ENCODE measurements at places on chromosomes 16 and 17.

GRCh38 chr17:80604670-80605010 is 60.0 kb downstream of the RPTOR start:
- DNase-seq = no peak

DNA sequence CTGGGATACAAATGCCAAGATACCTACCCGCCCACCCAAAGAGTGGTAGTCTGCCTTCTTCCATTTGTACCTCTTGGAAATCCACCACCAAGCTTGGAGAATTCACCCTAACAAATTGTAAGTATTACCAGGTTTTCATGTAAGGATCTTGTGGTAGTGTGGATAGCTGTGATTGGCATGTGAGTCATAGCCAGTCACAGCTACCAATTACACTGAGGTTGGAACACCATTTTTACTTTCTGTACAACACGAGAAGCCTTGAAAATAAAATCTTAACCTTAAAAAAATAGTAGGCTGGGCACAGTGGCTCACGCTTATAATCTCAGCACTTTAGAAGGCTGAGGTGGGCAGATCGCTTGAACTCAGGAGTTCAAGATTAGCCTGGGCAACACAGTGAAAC is 18.5 kb upstream of the SLC35G3 start:
- DNase-seq = no peak

DNA sequence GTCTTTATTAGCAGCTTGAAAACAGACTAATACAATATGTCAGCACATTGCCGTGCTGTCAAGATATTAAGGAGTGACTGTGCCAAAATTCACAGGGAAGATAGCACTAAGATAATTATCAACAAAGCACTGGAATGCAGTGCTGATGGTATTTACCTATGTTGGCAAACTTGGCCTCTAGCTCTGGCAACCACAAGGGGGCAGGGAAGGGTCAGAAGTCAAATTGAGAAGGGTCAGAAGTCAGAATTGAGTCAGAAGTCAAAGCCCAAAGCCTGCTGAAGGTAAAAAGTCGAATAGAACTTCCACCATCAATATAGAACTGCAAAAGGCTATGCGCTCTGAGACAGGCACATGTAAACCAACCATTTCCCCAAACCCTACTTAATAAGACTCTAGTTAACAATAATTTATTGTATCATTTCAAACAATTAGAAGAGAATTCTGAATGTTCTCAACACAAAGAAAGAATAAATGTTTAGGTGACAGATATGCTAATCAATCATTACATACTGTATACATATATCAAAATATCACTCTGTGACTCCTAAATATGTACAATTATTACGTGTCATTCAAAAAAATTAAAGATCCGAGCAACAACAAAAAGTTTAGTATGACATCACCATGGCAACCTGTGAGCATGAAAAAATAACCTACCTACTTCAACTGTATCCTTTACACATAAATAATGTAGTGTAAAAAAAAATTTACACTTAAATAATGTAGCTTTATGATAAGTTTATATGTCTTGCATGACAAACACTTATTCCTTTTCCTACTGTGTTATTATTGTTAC is 916.1 kb downstream of the KCNJ2 start:
- no peak for DNase-seq

DNA sequence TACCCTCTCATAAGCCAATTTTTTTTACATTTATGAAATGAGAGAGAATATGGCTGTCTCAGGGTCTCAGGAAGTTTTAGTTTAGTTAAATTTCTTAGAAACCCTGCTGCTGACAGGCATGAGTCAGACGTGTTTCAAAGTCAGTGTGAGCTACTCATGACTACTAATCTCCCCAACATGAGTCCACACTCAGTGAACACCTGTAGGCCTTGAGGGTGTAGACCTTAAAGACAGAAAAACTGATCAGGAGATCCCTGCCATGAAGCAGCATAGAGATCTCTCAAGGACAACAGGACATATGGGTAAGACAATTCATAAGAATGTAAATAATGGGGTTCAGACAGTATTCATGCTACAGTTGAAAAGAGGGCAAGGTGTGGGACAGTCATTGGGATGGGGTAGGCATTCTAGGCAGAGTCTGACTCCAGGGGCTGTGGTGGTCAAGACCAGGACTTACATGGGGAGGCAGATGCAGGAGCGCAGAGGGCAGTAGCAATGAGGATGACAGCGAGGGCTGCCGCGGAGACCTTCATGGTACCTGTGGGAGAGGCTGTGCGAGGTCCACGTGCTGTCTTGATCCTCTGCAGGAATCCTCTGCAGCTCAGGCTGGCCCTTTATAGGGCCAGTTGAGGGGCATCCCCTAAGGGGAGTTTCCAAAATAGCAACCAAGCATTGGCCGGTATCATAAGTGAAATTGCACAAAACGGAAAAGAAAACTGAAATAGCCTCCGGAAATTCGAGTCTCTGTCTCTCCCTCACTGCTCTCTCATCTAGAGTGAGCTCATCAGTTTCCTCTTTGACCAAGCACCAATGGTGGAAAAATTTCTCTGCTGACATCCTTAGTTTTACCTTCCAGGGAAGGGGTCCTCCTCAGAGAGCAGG is at the start of gene CCL5:
Gene CCL5, minus strand, starts transcription at position 588 of the 882 bp plus-strand sequence.
- DNase-seq = no peak

DNA sequence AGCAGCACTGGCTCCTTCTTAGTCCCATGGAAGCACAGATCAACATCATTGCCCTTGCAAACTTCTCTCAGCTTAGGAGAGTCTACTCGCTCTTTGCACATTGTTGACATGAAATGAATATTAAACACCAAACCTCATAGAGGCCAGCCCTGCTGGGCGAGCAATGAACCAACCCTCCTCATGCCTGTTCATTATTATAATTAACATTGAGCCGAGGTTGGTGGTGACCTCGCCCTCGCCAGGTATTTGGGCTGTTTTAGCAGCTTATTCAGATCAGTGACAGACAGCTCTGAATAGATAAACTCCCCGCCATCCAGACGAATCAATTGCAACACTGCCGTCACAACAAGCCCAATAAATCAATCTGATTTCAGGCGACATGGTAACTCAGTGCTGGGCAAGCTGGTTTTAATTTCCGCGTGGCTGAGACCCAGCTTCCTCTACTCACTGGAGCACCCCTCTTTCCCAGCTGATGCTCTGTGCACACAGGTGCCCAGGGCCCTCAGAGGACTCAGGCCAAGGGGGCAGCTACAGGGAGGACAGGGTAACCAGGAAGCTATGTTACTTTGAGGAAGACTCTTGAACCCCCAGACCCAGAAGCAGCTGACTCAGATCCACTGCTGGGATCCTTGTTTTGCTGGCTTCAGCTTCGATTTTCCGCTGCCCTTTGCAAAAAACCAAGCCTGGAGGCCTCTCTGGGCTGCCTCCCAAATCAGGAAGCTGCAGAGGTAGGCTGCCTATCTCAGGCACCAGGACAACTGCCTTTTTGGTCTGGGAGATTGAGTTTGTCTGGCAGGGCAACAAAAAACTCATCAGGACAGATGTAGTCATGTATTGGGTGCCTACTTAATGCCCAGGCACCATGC is 10.7 kb upstream of the SEZ6 start:
- DNase-seq = no peak

- peak; percentile 37 for DNase-seq
These were observed 15.8 kb upstream of the PRM1 start for GRCh38 chr16:11296706-11297491.

DNA sequence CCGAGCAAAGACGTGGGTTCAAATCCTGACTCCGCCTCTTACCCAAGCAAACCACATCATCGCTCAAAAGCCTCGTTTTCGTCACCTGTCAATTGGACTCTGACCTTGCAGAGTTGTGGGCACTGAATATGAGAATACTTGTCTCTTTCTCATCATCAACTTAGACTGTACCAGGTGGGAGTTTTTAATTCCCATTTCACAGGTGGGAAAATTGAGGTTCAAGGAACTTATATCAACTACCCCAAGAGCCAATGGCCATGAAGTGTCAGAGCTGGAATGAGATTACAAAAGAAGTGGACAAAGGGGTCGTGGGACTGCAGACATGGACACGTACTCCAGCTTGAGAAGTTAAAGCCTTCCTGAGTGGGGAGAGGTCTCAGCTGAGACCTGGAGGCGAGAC is 10.8 kb downstream of the TMEM114 start:
- no peak for DNase-seq

DNA sequence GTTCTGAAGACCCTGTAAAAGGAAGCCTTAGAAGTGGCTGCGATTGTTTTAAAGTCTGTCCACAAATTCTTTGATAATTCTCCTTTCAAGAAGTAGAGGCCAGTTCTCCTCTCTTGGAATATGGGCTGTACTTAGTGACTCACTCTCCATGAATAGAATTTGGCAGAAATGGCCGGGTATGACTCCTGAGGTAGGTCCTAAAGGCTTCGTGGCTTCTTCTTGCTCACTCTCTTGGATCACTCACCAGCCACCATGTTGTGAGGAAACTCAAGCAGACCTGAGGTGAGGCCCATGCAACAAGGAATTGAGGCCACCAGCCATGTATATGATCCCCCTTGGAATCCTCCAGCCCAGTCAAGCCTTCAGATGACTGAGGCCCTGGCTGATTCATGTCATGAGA is 75.8 kb downstream of the WWOX start:
- DNase-seq = no peak

- DNase-seq = peak; percentile 97
These were observed at the start of gene FOXC2 for GRCh38 chr16:86566601-86566965. TSS of gene FOXC2 (plus strand) at chr16:86566829. CDS start at chr16:86567336, 507 bp downstream.

GRCh38 chr17:45234641-45235415 is 13.1 kb downstream of the FMNL1 start:
- DNase-seq = no peak

GRCh38 chr16:67349172-67349571 is 22.6 kb downstream of the LRRC36 start:
- no peak for DNase-seq

DNA sequence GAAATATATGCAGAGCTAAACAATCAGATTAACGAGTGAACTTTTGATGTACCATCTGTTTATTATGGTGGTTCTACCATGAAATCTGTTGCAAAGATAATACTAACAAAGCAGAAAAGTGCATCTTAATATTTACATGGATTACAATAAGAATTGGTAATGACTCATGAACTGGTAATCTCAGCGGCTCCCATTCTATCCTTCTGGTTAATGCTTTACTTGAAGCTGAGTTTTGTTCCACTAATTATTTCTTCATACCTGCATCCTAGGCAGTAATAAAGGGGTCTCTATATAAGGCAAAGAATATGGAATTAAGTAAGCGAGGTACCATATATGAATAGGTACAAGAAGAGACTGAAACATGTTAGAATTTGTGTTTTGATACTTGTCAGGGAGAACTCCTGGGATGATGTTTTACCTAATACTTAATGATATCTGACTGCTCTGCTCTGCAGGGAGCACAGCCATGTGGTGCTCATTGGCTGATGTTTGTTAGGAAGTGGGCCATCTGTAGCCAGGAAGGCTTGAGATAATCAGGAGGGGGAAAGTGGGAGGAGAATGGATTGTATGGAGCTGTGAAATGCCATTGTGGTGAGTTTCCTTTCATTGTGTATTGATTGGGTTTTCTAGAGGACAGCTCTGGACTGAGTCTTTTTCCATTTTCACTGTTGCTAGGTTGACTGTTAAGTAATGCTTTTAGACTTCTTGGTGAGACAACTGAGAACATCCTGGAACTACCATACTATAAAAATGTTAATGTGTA is 52.6 kb downstream of the MAP2K6 start:
- DNase-seq = no peak

DNA sequence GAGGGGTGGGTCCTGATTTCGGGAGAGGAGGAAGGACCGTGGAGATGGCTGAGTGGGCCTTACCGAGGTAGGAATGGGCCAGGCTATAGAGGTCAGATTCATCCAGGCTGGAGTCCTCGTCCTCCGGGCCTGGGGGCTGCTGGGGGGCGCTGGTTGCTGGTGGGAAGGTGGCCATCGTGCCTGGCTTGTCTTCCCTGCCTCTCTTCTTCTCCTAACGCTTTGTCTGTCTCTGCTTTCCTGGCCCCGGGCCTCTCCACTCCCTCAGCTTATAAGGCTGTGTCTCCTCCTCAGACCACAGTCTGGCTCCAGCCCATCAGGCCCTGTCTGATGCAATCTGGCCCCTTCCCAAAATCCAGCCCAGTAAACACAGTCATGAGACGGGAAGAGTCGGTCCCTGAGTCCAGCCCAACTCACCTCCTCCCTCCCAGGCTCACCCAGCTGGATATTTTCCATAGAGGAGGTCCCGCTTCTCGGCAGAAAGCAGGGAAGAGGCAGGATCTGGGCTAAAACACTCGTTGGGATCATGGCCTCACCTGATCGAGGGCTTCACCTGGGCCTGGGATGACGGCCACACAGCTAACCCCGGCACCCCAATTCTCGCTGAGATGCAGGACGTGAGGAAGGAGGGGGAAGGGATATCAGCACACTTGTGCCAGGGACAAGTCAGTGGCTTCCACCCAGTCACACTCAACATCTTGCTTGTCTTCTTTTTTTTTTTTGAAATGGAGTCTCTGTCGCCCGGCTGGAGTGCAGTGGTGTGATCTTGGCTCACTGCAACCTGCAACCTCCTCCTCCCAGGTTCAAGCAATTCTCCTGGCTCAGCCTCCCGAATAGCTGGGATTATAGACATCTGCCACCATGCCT is at the start of gene NUPR1:
Gene NUPR1, minus strand, starts transcription at position 242 of the 864 bp plus-strand sequence. Its CDS starts 67 bp downstream, at position 175.
- DNase-seq = peak; percentile 62

GRCh38 chr16:67668495-67669157 is 2.0 kb downstream of the C16orf86 start:
- DNase-seq = no peak

DNA sequence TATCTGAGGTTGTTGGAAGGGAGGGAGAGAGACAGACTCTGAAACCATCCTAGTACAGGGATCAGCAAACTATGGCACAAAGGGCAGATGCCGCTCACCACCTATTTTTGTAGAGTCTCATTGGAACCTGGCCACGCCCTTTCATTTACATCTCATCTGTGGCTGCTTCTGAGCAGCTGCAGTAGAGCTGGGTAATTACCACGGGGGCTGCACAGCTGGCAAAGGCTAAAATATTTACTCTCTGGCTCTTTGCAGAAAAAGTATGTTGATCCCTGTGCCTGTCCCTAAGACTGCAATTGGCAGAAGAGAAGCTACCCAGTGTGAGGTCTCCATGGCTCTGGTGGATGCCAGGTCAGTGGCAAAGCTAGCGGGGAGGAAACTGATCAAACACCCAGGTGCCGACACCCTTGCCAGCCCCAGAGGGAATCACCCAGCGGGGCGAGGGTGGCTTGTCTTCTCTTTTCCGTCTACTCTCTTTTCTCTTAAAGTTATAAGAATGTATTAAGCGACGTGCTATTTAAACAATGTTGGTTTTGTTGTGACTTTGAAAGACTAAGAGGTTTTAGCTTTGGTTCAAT is 14.0 kb downstream of the CEP295NL start:
- no peak for DNase-seq

GRCh38 chr16:84268291-84269040 is 26.2 kb upstream of the WFDC1 start:
- DNase-seq = peak; percentile 82

DNA sequence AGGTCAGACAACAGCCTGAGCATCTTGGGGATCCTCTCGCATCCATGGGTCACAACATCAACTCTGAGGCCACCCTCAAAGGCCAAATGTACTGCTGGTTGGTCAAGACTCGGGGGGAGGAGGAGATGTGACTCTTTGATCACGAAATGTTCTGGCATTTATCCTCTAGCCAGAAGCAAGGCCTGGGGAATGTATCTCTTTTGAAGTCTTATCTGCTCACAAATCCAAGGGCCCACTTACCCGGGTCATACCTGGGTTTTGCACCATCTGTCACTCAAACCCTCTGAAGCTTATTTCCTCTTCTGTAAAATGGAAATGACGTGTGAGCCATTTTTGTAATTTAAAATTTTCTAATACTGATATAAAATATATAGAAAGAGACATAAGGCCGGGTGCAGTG is 13.2 kb downstream of the CA7 start:
- no peak for DNase-seq

- DNase-seq = no peak
These were observed 213.2 kb downstream of the PMP22 start for GRCh38 chr17:15051933-15052332.
